ENCODE measurements at places on chromosomes 4 and X. TPM values are rescaled to one million over a fixed set of nuclear protein-coding genes. Genes with fewer than 3 reads are reported as not detected.
A peak's percentile ranks its signal among the peaks of the same experiment; 100 is the strongest.

DNA sequence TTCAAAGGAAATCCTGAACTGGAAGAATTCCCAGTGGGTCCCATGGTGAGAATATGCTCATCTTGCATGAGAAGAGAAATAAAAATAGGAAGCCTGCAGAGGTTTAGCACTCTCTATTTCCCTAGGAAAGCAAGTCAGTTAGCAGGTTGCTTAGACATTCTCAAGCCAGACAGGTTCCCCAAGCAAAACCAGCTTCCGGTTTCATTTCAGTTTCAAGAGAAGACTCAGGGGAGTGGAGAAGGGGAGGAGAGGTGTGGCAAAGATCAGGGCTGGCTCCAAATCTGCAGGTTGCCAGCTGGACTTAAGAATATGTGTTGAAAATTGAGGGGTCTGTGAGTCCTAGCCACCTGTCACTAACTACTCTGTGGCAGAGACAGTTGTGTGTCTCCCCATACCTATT, 107.5 kb downstream of the CLNK start:
- DNase-seq: no peak

GRCh38 chr4:180203349-180203748, 2039.9 kb upstream of the TENM3 start:
- no peak for DNase-seq

DNA sequence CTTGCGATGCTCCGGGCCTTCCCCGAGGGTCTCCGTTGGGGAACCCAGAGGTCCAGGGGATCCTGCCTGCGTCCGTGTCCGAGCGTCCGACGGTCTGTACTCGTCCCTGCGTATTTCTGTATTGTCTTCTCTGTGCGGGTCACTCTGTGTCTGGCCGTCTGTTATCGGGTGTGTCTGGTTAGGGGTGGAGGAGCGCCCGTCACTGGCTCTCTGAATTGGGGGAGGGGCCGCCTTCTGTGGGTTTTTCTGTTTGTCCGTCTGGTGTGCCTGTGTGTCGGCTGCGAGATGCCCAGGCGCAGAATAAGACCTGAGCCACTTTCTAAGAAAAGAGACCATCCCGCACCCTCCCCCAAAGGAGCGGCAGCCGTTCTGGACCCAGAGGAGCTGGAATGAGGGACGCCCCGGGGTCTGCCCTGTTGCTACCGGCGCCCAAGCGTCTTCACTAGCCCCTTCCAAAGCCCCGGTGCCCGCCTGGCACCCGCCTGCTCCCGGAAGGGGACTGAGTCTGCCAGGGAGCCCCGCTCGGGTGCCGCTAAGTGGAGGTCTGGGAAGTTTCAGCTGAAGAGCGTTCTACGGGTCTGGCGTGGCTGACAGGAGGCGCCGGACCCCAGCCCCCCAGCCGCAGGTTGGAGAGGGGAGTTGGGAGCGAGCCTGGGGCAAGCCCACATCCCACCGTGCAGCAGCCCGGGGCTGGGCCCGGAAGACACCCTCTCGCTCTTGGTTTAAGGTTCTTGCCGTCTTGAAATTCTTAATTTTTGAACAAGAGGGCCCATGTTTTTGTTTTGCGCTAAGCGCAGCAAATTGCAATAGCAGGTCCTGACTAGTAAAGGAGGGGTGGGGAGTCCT, 1.0 kb upstream of the OTOP1 start:
- peak; percentile 34 for DNase-seq

DNA sequence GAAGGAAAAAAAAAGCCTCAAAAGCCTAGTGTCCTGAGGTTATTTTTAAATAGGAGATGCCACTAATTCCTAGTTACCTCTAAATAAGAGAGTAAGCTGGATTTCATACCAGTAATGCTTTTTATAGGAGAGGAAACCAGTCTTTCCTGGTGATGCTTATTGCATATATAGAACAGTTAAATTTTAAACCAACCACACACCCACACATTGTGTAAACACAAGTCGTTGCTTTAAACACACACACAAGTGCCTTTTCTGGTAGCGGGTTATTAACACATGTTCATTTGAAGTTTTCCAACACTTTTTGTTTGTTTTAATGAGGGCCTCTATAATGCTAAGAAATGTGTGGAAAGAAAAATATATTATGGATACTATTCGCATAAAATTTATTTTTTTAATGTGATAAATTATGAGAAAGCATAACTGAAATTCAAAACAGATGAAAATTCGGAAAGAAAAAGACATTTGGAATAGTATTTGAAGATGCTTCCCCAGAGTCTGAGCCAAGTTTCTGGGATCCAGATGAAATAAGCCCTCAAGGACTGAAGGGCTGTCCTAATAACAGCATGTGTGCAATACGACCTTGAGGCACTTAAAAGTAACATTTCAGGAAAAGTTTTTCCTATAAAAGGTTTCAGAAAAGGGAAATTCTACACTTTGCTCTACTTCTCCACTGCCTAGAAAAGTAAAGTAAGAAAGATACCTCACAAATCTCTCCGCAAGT, 2.0 kb downstream of the ANTXR2 start:
- no peak for DNase-seq

DNA sequence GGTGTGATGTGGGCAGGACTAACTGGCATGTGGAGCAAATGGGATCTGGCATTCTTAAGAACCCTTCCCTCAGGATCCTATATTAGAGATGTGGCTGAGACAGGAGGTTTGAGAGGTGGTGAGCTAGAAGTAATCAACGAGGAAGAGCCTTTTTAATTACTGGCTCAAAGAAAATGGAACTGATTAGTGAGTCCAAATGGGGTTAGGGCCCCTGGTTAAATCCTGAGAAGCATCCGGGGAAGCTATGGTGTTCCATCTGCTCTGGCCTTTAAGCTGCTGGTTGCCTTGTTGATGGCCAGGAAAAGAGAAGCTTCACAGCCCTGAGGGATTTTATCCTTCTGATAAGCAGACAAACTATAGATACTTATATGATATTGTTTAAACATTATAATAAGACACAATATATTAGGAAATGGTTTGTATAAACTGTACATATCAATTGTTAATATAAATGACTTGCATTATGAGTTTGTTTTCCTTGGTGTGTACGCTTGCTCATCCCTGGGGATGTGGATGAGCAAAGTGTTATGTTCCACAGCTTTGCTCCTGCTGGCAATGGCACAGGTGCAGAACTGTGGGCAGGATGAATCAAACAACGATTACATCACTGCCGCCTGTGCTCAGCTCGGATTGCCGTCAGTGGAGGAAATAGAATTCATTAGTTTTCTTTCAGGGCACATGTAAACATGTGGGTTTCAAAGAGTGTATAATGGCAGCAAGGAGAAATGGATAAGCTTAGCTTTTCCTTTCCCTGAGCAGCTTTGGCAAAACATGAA, 328.6 kb upstream of the ARX start:
- no peak for DNase-seq

DNA sequence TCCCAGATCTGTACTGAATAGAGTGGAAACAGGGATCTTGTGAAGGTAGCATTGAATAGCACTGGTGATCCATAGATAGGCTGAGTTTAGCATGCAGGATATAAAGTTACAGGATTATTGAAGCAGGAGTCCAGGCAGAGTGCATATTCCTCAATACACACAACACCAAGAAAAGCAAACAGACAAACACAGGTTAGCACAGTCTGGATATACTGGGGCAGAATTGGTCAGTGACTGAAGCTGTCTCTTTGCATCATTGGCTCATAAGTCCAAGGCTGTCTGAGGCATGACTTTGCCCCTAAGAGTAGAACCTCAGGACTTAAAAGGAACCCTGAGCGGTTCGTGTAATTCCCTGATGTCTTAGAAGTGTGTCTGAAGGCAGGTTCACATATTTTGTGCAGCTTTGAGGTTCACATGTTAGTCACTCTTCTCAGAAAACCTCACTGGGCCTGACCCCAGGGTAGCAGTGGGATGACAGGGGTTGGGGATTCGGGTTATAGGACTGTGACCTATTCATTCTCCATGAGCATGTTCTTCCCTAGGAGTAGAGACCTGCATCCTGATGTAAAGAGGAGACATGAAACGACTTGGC, 134.6 kb downstream of the AASDH start:
- DNase-seq: no peak

Gene PPEF2
- total RNA-seq: not detected

DNA sequence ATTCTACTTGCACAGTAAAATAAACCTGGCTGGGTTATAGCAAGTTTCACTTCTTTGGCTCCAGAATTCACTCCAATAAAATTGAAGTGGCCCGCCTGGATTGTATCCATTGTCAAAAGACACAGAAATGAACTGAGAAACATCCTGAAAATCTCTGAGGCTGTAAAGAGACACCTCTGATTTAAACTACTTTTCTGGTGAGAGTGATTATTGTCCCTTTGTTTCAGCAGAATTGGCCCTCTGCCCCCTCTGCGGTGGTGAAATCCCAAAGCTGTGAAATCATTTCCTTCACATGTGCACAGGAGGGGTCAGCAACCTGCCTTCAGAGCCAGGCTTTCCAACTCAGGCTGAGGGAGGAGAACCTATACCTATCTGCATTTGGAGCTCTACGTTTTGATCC, 23.0 kb downstream of the GAB3 start:
- DNase-seq: no peak

DNA sequence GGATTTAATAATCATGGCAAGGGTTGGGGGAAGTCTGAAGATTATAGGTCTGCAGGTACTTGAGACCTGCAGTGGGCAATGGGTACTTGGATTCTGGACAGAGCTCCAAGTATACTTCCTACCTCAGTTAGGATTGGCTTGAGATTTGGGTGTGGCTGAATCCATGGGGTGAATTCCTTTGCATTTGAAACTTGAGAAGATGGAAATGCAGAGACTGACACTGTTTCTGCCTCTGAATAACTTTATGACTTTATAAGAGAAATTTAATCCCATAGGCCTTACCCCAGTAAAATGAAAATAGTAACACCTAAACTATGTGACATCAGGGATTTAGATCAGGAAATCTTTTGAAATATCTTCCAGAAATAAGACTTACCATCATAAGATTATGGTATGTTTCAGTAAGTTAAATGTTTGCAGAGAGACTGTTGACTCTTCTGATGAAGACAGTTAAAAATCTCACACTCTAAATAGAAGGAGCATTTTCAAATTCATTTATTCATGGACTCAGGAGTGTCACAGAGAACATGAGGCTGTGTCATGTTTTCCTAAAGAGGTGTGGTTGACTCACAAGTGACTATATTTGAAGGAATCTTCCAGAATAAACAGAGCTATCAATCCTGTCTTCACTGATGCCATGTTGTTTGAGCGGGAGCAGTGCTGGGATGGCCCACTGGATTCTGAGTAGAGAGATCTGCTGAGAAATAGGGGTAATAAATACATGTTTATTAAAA, 513.5 kb upstream of the NR3C2 start:
- no peak for DNase-seq

Gene SMIM10L2A
- 18.3 TPM for total RNA-seq

DNA sequence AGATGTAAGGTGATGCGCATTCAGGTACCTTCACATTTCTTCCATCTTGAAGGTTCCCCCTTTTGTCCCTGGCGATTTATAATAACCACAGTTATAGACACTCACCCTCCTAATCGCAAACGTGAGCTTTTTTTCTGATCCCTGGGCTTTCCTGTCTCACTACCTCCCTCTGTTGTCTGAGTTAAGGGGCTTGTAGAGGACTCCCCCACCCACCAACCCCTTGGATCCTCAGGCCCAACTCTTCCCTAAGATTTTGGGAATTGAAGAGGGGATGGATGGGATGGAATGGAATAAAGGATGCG, 1.4 kb downstream of the CNKSR2 start:
- DNase-seq: no peak

DNA sequence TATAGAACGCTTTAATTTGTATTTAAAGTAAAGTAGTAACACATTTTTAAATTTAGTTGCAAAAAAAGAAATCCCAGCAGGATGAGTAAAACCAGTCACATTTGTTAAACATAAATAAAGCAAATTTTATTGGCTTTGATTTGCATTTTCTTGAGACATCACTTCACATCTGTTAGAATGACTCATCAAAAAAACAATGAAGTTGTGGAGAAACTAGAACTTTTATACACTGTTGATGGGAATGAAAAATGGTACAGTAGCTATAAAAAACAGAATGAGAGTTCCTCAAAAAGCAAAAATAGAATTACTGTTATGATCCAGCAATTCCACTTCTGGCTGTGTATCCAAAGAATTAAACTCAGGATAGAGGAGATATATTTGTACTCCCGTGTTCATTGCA, 454.0 kb upstream of the KLHL4 start:
- no peak for DNase-seq

Gene IL2RG
- total RNA-seq: not detected

GRCh38 chrX:18733287-18733686, 25.8 kb downstream of the PPEF1 start:
- no peak for DNase-seq

DNA sequence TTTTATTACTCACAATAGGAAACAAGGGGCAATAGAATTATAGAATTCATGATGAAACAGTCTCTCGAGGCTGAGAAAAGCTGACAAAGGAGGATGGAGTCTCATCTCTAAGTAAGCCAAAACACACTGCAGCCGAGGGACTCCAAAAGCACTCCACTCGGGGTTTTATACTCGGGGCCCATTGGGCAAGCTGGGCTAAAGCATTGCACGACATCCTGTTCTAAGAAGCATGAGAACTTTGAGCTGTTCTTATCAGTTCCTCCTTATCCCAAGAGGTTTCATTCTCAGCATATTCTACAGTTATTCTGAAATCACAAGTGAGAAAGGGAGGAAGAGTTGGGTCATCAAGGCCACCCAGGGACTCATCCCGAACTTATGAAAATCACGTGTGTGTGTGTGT, 1475.5 kb downstream of the PCDH18 start:
- no peak for DNase-seq

Gene H2BW2
- not detected for total RNA-seq

DNA sequence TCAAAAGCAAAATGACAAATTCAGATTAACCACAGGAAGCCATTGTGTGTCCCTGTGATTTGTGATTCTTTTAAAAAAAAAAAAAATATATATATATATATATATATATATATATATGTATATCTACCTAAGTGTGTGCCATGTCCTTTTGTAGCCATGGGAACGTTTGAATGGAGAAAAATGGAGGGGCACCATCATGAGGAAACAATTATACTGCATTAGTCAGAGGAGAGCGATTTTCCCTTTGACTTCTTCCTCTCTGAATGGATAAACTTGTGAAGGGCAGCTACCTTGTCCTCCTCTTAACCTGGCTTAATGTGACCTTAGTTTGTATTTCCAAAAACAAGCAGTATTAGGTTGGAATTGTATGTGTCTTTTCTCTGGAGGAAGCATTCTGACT, 23.3 kb upstream of the CBLL2 start:
- no peak for DNase-seq

GRCh38 chr4:90280954-90281353, 153.8 kb downstream of the CCSER1 start:
- DNase-seq: no peak

DNA sequence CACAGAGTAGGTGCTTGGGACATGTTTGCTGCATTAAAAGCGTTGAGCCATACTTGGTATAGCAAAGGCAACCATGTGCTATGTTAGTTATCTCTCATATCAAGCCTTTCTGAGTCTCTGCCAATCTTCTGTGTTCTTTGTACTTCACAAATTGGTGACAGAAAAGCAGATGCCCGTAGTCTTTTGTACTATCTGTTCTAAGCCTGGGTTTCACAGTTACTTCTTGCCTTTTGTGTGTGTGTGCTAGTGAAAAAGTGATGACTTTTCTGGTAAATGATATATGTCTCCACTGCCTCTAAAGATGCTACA, 16.1 kb upstream of the KLHL2 start:
- no peak for DNase-seq

Gene SORBS2
- 8.8 TPM for total RNA-seq
